ENCODE measurements at places on chromosomes 3 and 15. TPM values are rescaled to one million over a fixed set of nuclear protein-coding genes. Genes with fewer than 3 reads are reported as not detected.

DNA sequence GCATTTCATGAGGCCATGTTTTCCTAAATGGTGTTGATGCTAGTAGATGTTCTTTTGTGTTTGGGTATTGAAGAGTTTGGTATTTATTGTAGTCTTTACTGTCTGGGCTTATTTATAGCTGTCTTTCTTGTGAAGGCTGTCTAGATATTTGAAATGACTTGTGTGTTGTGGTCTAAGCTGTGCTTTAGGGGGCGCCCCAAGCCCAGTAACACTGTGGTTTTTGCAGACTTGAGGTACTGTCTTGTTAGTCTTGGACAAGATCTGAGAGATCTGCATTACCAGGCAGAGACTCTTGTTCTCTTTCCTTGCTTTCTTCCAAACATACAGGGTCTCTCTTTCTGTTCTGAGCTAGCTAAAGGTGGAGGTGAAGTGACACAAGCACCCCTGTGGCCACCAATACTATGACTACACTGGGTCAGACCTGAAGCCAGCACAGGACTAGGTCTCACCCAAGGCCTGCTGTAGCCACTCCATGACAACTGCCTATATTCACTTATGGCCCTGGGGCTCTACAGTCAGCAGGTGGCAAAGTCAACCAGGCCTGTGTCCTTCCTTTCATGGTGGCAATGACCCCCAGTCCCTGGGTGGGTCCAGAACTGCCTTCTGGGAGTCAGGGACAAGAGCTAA is 152.1 kb upstream of the TBC1D5 start:
- DNase-seq: peak; percentile 90
- no peak overlapping the region for H3K4me3 ChIP-seq
- no peaks in the 10 kb centered on the region for H3K27me3 ChIP-seq
- no peaks in the 10 kb centered on the region for H3K36me3 ChIP-seq
- no peak overlapping the region for H3K27ac ChIP-seq

GRCh38 chr3:49813497-49814174 is at the start of gene UBA7:
TSS of gene UBA7 (minus strand) at chr3:49813953. CDS start at chr3:49813787, 166 bp downstream.
- DNase-seq: no peak
- no peaks in the 10 kb centered on the region for H3K27me3 ChIP-seq
- no peaks in the 10 kb centered on the region for H3K4me1 ChIP-seq
- no peak within 1 kb of the TSS for H3K4me3 ChIP-seq
- no peak within 1 kb of the TSS for H3K27ac ChIP-seq
- H3K36me3 ChIP-seq: no peaks in the 10 kb centered on the region

The PLSCR2 gene
- total RNA-seq: 34.6 TPM

The CDCP1 gene
- total RNA-seq: 13.5 TPM

All from endodermal cell (in vitro differentiated cells).